ENCODE measurements at places on chromosomes 16 and 17. TPM values are rescaled to one million over a fixed set of nuclear protein-coding genes. Genes with fewer than 3 reads are reported as not detected.
A peak's percentile ranks its signal among the peaks of the same experiment; 100 is the strongest.

GRCh38 chr17:330993-331701 is 21.5 kb downstream of the RPH3AL start:
- peak; percentile 47 for DNase-seq

DNA sequence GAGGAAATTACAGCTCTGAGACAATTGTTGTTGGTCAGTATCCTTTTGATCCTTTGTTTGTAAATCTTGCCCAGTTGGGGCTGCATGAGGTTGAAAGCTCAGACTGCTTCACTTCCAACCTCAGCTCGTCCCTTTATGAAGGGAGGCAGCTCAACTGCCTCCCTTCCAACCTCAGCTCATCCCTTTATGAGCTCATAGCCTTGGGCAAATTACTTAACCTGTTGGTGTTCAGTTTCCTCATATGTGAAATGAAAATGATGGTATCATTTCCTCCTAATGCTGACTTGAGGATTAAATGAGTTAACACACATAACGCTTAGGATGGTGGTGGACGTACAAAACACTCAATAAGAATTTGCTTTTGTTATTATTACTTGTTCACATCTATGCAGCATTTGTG is 265.1 kb downstream of the CDH13 start:
- DNase-seq: no peak

- DNase-seq: no peak
Observed at GRCh38 chr17:51200295-51200694, 34.1 kb downstream of the NME2 start.

DNA sequence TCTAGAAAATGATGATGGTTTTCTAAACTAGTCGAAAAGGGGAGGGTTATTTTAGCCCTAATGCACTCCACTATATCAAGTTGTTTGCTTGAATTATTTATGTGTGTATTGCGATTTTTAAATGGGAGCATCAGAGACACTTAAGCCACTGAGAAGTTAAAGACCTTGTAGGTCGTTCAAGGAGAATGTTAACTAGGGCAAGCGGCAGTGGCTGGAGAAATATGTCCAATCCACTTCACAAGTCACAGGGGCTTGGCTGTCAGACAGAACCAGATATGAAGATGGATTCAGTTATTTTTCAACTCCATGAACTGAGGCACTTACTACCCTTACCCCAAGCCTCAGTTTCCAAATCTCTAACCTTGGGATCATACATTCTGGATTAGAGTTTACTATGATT is 702.0 kb downstream of the CDH11 start:
- no peak for DNase-seq

The USP6 gene
- polyA plus RNA-seq: 21.0 TPM

DNA sequence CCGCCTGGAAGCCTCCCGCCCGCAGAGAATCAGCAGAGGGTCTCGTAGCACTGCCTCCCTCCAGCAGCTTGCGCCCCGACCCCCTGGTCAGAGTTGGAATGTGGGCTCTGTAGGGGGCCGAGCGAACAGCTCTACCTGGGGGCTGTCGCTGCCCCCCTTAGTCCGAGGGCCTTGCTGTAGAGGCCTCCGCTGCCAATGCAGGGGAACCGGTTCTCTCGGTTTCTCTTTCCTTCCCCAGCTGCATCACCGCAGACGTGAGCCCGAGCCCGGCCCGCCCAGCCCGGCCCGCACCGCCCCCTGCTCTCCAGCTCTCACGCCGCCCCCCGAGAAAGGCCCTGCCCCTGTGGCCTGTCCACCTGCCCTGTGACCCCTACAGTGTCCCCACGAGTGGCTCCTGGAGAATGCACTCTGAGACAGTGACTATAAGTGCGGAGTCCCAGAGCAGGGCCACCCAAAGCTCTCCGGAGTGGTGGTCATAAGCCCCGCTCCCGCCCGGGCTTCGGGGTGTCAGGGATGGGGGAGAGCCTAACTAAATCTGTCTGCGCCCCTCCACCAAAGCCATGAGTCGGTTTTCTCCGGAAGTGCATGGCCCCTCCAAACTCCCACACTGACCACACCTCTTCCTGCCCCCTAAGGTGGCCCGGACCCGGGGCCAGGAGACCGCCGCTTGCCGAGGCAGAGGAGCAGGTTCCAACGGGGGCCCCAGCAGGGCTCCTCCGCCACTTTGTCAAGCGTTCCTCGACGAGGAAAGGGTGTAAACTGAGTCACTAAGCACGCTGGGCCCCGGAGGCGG is 1.7 kb downstream of the ARHGAP27 start:
- DNase-seq: no peak

DNA sequence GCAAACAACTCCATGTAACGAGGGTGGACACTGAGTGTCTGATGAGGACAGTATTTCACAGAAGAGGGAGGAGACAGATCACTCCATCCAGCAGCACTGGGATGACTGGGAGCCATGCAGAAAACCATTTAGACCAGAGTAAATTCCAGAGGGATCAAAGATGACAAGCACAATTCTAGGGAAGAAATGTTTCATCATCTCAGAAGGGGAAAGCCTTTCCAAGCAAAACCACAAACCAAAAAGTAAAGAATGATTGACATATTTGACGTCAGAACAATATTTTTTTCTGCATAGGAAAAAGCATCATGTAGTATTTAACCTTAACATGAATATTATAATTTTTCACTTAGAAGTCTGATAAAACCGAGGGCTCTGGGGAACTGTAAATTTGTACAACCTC is 4.8 kb downstream of the DNASE1 start:
- no peak for DNase-seq

DNA sequence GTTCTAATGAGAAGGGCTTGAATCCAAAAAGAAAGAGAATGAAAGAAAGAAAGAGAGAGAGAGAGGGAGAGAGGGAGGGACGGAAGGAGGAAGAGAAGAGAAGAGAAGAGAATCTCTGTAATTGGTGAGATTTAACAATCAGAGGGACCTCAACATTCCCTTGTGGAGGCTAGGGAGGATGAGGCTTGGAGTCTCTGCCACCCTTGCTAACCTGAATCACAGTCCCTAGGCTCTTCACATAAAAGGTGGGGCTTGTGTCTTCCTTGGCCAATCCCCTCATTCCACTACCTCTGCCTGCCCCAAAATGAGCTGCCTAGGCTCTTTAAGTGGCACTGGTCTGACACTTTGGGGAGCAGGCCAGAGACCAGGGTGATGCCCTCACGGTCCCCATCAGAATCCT is 30.1 kb downstream of the PIPOX start:
- no peak for DNase-seq

- no peak for DNase-seq
Observed at GRCh38 chr17:27199948-27200347, 94.0 kb upstream of the WSB1 start.

The C1QTNF8 gene
- polyA plus RNA-seq: not detected

DNA sequence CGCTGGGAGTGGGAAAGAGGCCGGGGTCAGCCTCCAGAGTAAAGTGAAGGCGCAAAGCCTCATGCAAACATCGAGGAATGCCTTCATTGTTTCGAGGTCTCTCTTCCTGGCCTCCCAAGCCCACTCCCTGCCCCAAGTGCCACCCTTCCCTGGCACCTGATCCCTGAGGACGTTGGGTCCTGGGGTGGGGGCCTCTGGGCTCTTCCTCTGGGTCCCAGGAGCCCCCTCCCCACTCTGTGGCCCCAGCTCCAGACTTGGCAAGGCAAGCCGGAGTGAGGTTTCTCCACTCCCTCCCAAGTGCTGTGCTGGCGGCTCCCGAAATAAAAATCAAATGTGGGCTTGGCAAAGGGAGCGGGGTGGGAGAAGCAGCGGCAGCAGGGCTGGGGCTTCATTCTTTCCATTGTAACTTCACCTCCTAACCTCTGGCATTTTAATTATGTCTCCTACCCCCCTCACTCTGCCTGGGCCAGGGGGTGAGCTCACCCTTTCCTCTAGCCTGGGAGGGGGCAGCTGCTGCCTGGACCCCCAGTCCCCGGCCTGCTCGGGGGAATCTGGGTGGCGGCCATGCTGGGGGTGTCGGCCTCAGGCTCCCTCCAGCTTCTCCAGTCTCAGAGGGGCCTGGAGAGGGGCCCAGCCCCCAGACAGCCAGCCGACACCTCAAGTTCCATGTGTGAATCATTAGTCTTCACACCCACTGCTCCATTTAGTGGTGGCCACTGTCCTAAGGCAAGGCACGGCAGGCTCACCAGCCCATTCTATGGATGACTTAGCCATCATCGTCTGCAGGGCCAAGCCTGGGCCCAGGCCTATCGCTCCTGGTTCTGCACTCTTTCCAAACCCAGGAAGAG is 14.6 kb upstream of the TMEM92 start:
- peak; percentile 85 for DNase-seq

The LUC7L gene
- 64.9 TPM for polyA plus RNA-seq

DNA sequence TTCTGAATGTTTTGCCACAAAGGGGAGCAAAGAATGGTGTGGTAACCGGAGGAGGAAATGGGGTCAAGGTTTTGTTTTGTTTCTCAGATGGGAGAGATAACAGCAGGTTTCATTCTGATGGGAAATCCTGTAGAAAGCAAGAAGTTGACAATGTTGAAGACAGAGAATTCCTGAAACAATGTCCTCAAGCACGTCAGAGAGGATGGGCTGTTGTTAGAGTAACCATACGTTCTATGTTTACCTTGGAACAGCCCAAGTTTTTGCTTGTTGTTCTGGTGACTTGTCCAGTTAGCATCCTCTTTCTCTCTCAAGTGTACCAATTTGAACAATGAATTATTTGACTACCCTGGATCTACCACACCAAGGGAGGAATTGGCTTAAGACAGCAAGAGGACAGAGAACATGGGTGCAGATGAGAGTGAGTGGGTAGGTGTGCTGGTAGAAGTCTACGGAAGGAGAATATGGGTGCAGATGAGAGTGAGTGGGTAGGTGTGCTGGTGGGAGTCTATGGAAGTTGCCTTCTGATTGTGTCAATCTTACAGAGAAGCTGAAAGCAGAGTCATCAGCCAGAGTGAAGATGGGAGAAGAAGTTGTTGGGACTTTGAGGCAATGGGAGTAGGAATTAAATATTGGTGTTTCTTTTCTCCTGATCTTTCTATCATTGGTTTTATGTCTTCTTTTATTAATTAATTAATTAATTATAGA is 14.8 kb upstream of the NSRP1 start:
- no peak for DNase-seq

The SLC16A13 gene
- polyA plus RNA-seq: 2.2 TPM

The SLC43A2 gene
- 7.8 TPM for polyA plus RNA-seq

DNA sequence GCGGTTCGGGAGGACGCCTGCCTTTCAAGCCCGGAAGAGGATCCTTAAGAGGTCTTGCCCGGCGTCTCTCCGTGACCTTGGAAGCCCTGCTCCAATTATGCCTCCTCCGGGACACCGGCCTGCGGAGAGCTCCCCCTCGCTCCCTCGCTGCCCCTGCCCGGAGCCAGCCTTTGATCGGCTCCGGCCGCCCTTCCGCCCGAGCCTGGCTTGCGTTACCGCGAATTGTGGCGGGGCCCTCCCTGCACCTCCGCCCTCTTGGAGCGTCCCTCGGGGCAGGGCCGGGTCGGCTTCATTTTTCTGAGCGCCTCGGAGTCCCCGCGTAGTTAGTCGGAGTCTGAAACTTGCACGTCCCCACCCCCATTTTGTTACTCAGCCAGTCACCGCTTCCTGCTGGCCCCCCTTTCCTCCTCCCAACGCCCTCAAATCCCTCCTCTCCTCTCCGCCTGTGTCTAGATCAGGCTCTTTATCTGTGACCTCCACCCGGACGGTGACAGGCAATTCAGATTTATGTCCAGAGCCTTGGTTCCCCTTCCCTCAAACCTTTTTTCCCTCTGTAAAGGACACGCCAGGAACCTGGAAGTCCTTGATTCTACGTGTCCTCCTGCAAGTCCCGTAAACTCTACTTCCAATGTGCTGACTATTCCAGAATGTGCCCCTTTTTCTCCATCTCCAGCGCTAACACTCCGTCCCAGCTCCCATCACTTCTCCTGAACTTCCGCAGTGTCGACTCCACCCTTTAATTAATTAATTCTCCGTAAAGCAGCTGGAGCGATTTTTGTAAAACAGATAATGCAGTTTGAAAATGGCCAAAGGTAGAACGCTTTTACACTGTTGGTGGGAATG is 569 bp upstream of the RABEP2 start:
- DNase-seq: peak; percentile 90

- DNase-seq: peak; percentile 32
Observed at GRCh38 chr17:4199818-4200402, 56.9 kb downstream of the CYB5D2 start.

The RNU2-1 gene
- 2.1 TPM for polyA plus RNA-seq

- no peak for DNase-seq
Observed at GRCh38 chr16:53692146-53692545, 11.5 kb downstream of the RPGRIP1L start.

The TPSD1 gene
- not detected for polyA plus RNA-seq

GRCh38 chr16:75070012-75070841 is 46.4 kb downstream of the LDHD start:
- DNase-seq: peak; percentile 63

The SLFN14 gene
- polyA plus RNA-seq: 0.19 TPM

DNA sequence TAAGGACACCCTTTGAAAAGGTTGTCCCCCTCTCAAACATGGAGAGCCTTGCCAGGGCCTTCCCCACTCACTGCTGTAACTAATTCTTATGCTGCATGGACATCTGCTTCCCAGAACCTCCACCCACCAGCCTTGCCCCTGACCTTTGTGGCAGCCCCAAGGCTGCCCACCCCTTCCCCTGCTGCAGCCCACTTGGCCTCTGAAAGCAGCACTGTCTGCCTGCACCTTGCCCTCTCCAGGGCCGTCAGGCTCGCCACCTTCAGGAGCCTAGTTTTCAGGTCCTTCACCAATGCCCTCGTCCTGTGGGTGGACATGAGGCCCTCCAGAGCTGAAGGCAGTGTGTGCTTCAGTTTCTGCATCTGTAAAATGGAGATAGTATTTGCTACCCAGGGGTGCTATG is 2.7 kb upstream of the CORO1A start:
- no peak for DNase-seq

GRCh38 chr16:20395946-20396345 is 8.6 kb downstream of the PDILT start:
- no peak for DNase-seq

The RASD1 gene
- 6.9 TPM for polyA plus RNA-seq

The PLCG2 gene
- 8.8 TPM for polyA plus RNA-seq

- no peak for DNase-seq
Observed at GRCh38 chr17:6420173-6420641, 14.7 kb downstream of the AIPL1 start.

DNA sequence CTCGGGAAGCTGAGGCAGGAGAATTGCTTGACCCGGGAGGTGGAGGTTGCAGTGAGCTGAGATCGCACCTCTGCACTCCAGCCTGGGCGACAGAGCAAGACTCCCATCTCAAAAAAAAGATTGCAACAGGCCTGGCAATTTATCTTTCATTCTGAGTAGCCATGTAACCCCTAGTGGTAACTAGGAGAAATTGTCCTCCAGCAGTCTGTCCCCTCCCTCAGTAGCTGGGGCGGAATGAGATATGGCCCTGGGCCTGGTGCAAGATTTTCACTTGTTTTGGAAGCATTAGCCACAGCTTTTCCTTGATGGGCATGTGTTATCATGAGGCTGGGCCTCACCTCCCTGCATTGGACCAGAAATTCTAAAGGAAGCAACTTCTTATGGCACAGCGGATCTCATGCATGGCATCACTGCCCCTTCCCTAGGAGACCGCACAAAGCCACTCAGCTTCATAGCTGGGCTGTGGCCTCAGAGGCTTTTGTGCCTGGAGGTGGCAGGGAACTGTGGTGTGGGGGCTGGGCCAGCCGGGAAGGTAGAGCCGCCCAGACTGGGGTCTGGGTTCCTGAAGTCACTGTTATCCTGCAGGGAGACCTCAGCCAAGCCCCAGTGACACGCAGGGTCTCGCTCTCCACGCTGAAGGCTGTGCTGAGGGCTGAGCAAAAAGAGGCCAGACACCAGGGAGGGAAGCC is 13.4 kb downstream of the NATD1 start:
- DNase-seq: no peak

The NPTX1 gene
- 0.43 TPM for polyA plus RNA-seq

- DNase-seq: no peak
Observed at GRCh38 chr16:8919089-8919933, 37.2 kb downstream of the LITAFD start.

All from hindlimb muscle (tissue), 1 donor.